Endothelial cell (in vitro differentiated cells): ENCODE measurements at places on chromosomes 3 and 15. TPM values are rescaled to one million over a fixed set of nuclear protein-coding genes. Genes with fewer than 3 reads are reported as not detected.
A peak's percentile ranks its signal among the peaks of the same experiment; 100 is the strongest.

The ACTRT3 gene
- 2.6 TPM for total RNA-seq

The TRNT1 gene
- 12.1 TPM for total RNA-seq

The TGM5 gene
- total RNA-seq: not detected

The C3orf22 gene
- total RNA-seq: not detected

The WDR93 gene
- total RNA-seq: 0.13 TPM

The TM2D3 gene
- total RNA-seq: 37.7 TPM

The FBXW12 gene
- not detected for total RNA-seq

The IQCH gene
- 2.4 TPM for total RNA-seq

The PEX5L gene
- 5.2 TPM for total RNA-seq

The ILDR1 gene
- total RNA-seq: not detected

The SI gene
- not detected for total RNA-seq

DNA sequence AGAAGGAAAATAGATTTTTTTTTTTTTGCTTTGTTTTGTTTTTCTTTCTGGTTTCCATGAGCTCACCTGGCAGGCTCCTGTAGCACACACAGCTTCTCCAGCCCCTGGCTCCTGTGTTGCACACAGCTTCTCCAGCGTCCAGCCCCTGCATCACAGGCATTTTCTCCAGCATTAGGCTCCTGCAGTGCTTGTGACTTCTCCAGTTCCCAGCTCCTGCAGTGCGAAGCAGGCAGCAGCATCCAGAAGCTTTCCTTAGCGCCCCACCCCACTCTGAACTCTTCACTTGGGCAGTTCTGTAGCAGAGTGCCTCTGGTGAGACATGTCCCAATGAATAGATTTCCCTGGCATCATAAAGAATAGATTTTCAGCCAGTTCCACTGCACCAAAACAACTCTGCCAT lies 5.5 kb upstream of the CCDC39 start:
- no peak for DNase-seq
- no peak overlapping the region for H3K4me3 ChIP-seq
- no peaks in the 10 kb centered on the region for H3K4me1 ChIP-seq
- H3K27ac ChIP-seq: no peak overlapping the region
- H3K27me3 ChIP-seq: peaks cover 3% of the 10 kb centered on the region

- no peak overlapping the region for H3K27ac ChIP-seq
- DNase-seq: no peak
- H3K27me3 ChIP-seq: peaks cover 2% of the 10 kb centered on the region
- H3K4me3 ChIP-seq: no peak overlapping the region
- H3K4me1 ChIP-seq: peaks cover 8% of the 10 kb centered on the region
Observed at GRCh38 chr3:71863563-71864190, 78.7 kb upstream of the PROK2 start.

DNA sequence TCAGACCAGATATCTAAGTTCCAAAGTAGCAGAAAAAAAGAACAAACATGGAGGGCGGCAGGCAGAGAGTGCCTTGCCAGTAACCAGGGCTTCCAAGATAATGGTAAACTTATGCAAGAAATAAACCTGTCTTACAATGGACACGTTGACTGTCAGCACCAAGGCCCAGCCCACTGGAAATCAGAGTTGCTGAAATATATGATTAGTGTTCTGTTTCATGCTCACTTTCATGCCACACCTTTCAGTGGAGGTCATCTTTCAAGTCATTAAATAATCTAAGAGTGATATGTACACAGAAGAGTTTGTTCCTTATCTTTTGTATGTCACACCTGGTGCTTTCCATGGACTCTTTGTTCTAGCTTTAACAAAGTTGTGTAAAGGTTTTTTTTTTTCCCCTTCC lies 358.1 kb downstream of the MECOM start:
- peaks cover 12% of the 10 kb centered on the region for H3K4me1 ChIP-seq
- H3K27me3 ChIP-seq: no peaks in the 10 kb centered on the region
- H3K36me3 ChIP-seq: no peaks in the 10 kb centered on the region
- H3K27ac ChIP-seq: no peak overlapping the region

- no peaks in the 10 kb centered on the region for H3K36me3 ChIP-seq
- H3K27ac ChIP-seq: no peak overlapping the region
- no peak for DNase-seq
- H3K27me3 ChIP-seq: peaks cover 2% of the 10 kb centered on the region
Observed at GRCh38 chr3:29363110-29363509, 82.2 kb downstream of the RBMS3 start.

- DNase-seq: no peak
- H3K4me3 ChIP-seq: no peak overlapping the region
- H3K27ac ChIP-seq: no peak overlapping the region
- H3K4me1 ChIP-seq: peaks cover 10% of the 10 kb centered on the region
Observed at GRCh38 chr3:113277941-113278598, 66.7 kb downstream of the BOC start.

- no peaks in the 10 kb centered on the region for H3K36me3 ChIP-seq
- DNase-seq: no peak
Observed at GRCh38 chr3:189630767-189631372, 319 bp upstream of the TP63 start.

- peak; percentile 74 for DNase-seq
- H3K27ac ChIP-seq: no peak overlapping the region
- no peak overlapping the region for H3K4me3 ChIP-seq
- peaks cover 1% of the 10 kb centered on the region for H3K27me3 ChIP-seq
- H3K4me1 ChIP-seq: no peaks in the 10 kb centered on the region
- no peaks in the 10 kb centered on the region for H3K36me3 ChIP-seq
Observed at GRCh38 chr15:75307778-75308390, 25.2 kb downstream of the GOLGA6D start.

DNA sequence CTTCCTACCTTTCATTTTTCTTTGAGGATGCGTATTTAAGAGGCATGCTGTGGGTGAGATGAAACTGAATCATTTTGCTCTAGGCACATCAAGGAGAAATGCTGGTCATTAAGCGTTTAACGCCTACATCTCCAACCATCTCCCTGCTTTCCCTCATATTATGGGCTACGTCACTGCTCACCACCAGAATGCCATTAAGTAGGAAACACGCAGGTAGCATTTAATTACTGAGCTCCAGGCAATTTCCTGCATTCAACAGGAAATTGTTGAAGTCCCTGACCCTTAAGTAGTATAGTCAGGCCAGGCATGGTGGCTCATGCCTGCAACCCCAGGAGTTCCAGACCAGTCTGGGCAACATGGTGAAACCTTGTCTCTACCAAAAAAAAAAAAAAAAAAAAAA lies 66.1 kb downstream of the CHSY1 start:
- peaks cover 44% of the 10 kb centered on the region for H3K4me1 ChIP-seq
- H3K27ac ChIP-seq: no peak overlapping the region
- DNase-seq: no peak
- peaks cover 10% of the 10 kb centered on the region for H3K36me3 ChIP-seq
- H3K4me3 ChIP-seq: no peak overlapping the region
- H3K27me3 ChIP-seq: peaks cover 15% of the 10 kb centered on the region

DNA sequence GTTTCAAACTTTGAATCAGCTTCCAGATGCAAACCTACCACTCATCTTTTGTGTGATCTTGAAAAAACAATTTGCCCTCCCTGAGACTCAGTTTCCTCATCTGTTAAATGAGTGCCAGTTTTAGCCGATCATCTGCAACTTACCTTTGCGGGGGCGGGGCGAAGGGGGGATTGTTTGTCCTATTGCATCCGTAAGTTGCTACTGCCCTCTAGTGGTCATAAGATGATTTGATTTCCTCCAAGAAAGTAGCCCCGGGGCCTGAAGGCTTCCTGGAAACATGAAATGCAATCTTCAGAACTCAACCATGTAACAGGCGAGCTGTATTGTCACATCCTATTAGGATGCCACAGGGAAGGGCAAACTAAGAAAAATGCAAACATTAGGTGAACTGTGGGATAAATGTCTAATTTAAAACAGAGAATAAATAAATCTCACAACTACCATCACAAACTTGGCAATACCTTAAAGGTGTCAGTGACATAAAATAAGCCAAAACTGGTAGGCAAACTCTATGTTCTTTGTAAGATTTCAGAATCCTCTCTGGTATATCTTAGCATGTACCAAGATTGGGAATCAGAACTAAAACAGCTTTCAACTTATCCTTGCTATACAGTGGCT lies 63.5 kb upstream of the CLDN18 start:
- H3K27ac ChIP-seq: no peak overlapping the region
- H3K27me3 ChIP-seq: peaks cover 3% of the 10 kb centered on the region
- H3K4me3 ChIP-seq: no peak overlapping the region
- peak; percentile 52 for DNase-seq
- no peaks in the 10 kb centered on the region for H3K4me1 ChIP-seq
- H3K36me3 ChIP-seq: no peaks in the 10 kb centered on the region

GRCh38 chr3:11847607-11848006 lies 922 bp upstream of the TAMM41 start:
- H3K4me1 ChIP-seq: peaks cover 21% of the 10 kb centered on the region
- no peak overlapping the region for H3K27ac ChIP-seq
- H3K4me3 ChIP-seq: peak overlapping the region; percentile 100

DNA sequence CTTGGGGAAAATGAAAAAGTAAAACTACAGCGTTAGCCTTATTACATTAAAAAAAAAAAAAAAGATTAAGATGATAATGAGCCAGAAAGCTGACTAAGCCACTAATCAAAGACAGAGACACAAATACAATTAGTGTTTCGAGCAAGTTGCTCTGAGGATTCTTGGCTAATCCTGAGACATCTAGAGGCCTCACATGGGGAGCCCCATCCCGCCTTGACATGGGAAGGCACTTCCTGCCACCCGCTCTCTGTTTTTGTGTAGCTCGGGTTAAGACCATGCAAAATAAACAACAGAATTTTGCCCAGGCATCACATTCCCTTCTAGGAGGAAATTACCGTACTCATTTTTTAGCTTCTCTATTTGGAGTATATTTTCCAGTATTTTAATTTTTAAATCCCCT lies 15.3 kb downstream of the HESX1 start:
- H3K27me3 ChIP-seq: peaks cover 1% of the 10 kb centered on the region
- no peak for DNase-seq
- H3K36me3 ChIP-seq: no peaks in the 10 kb centered on the region

GRCh38 chr3:11591391-11592282 lies 52.1 kb downstream of the VGLL4 start:
- peaks cover 83% of the 10 kb centered on the region for H3K4me1 ChIP-seq
- peak overlapping the region; percentile 80 for H3K27ac ChIP-seq
- peaks cover 17% of the 10 kb centered on the region for H3K27me3 ChIP-seq
- peaks cover 35% of the 10 kb centered on the region for H3K36me3 ChIP-seq
- no peak for DNase-seq
- peak overlapping the region; percentile 53 for H3K4me3 ChIP-seq

- no peaks in the 10 kb centered on the region for H3K36me3 ChIP-seq
- H3K27ac ChIP-seq: no peak overlapping the region
- H3K4me1 ChIP-seq: no peaks in the 10 kb centered on the region
- peaks cover 2% of the 10 kb centered on the region for H3K27me3 ChIP-seq
- DNase-seq: no peak
- H3K4me3 ChIP-seq: no peak overlapping the region
Observed at GRCh38 chr3:182597621-182598041, 195.7 kb upstream of the ATP11B start.

DNA sequence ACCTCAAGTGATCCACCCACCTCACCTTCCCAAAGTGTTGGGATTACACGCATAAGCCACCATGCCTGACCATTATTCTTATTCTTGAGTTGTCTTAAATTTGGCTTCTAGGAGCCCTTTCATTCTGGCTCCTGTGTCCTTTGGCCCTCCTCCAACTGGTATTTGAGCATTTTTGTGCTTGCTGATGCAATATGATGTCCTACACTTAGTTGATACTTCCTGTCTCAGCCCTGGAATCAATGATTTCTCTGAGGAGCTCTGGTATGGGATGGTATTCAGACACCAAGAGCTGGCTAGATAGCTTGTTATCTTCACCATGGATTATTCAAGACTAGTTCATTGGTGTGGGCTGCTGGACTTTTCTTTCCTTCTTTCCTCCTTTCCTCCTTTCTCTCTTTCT lies 25.4 kb downstream of the ZNF621 start:
- H3K36me3 ChIP-seq: peaks cover 4% of the 10 kb centered on the region
- H3K4me3 ChIP-seq: no peak overlapping the region
- DNase-seq: no peak
- H3K27ac ChIP-seq: no peak overlapping the region
- H3K27me3 ChIP-seq: peaks cover 5% of the 10 kb centered on the region

DNA sequence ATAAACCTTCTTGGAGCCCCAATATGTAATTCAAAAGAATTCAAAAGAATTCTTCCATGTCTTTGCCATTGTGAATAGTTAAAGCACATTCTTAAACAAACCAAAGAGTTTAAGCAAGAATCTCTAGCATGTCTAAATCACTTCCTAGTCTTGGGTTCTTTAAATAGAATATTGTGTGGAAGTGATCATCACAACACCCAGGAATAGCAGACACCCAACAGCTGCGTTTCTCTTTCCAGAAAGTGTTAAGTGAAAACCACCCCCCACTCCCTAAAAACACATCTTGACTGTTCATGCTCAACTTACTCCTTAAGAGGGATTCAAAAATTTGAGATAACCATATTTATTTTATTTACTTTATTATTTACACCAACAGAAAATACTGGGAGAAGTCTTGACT lies 24.1 kb upstream of the CAPN7 start:
- H3K4me3 ChIP-seq: no peak overlapping the region
- no peak for DNase-seq
- no peaks in the 10 kb centered on the region for H3K4me1 ChIP-seq
- no peaks in the 10 kb centered on the region for H3K27me3 ChIP-seq
- no peaks in the 10 kb centered on the region for H3K36me3 ChIP-seq

GRCh38 chr15:93932164-93932776 lies 299.1 kb upstream of the MCTP2 start:
- H3K27me3 ChIP-seq: no peaks in the 10 kb centered on the region
- no peaks in the 10 kb centered on the region for H3K4me1 ChIP-seq
- no peak overlapping the region for H3K27ac ChIP-seq
- DNase-seq: no peak

DNA sequence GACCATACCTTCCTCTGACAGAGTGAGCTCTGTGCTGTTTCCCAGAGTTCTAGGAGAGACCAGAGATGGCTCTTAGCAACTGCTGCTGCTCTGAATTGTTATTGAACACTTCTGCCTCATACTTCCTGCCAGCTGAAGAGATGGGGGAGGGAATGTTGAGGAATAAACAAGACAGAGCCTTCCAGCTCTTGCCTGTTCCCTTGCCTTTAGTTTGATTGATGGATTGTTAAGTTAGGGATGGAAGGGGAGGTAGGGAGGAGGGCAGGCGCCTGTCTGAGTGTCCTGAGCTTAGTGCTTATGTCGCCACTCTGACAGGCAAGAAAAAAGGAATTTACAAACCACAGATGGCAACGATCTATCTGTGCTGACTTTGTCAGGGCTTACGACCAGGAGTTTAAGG lies 42.8 kb downstream of the ZNF609 start:
- H3K36me3 ChIP-seq: peaks cover 27% of the 10 kb centered on the region
- peaks cover 5% of the 10 kb centered on the region for H3K27me3 ChIP-seq
- peaks cover 35% of the 10 kb centered on the region for H3K4me1 ChIP-seq
- DNase-seq: peak; percentile 16
- H3K27ac ChIP-seq: peak overlapping the region; percentile 94
- H3K4me3 ChIP-seq: no peak overlapping the region
